Activated CD4-positive, alpha-beta T cell treated with anti-CD3 and anti-CD28 coated beads for 1 hour (primary cell): ENCODE measurements at places on chromosomes 5 and 9.

- peak; percentile 44 for DNase-seq
Observed at GRCh38 chr9:136686794-136687711, at the start of gene AGPAT2. Gene AGPAT2, minus strand, starts transcription at chr9:136687457. Its CDS starts 100 bp downstream, at chr9:136687357.

DNA sequence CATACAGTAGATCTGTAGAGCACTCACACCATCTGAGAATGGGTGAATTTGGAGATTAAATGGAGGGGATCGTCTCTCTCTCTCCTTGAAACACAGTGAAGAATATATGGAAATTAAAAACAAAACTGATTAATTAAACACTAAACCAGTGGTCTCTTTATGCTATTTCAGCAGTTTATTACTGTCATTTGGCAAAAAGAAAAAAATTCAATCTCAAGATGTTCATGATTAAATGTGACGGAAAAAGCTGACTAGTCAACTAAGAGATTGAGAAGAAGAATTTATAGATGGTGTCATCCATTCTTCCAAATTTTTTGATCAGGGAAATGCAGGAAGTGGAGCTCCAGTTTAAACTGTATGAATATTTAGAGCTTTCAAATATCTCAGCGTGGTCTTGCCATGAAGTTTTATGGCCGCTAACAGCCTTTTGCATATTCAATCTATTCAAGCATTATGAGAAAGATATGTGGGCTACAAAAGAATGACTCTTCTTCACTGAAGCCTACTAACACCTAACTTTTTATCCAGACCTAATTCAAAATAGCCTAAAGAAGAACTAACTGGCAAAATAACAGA is 121.6 kb upstream of the DPYSL3 start:
- DNase-seq: no peak

DNA sequence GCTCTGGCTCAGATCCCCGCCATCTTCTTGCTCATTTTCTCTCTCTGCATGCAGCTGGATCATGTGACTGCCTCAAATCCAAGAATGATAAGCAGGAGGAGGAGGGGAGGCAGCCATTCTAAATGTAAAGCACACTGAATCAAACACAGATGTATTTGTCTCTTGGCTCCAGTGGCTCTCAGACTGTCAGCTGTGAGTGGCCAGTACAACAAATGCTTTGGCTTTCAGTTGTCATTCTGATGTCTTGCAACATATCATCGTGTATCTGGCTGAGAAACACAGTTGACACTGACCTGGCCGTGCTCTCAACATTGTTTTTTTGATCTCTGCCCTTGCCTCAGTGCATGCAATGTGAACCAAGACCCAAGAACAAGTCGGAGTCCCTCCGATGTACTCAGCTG is 233.1 kb downstream of the ADAMTSL1 start:
- no peak for DNase-seq

- DNase-seq: no peak
Observed at GRCh38 chr5:170151097-170151831, 45.6 kb downstream of the FOXI1 start.

DNA sequence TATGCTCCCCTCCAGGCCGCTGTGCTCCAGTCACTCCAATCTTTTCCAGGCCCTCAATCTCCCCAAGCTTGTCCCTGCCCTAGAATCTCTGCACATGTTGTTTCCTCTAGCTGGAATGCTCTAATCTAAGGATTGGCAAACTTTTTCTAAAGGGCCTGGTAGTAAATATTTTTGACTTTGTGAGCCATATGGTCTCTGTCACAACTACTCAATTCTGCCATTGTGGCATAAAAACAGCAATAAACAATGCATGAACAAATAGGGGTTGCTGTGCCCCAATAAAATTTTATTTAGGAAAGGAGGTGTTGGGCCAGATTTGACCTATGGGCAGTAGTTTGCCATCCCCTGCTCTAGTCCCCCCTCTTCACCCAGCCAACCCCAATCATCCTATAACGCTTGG is 150.5 kb upstream of the LRRTM2 start:
- no peak for DNase-seq

DNA sequence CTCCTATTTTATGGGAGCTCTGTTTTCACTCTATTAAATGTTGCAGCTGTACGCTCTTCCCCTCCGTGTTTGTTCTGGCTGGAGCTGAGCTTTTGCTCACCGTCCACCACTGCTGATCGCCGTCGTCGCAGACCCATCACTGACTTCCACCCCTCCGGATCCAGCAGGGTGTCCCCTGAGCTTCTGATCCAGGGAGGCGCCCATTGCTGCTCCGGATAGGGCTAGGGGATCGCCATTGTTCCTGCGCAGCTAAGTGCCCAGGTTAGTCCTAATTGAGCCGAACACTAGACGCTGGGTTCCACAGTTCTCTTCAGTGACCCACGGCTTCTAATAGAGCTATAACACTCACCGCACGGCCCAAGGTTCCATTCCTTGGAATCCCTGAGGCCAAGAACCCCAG is 96.2 kb upstream of the PRDM9 start:
- no peak for DNase-seq

DNA sequence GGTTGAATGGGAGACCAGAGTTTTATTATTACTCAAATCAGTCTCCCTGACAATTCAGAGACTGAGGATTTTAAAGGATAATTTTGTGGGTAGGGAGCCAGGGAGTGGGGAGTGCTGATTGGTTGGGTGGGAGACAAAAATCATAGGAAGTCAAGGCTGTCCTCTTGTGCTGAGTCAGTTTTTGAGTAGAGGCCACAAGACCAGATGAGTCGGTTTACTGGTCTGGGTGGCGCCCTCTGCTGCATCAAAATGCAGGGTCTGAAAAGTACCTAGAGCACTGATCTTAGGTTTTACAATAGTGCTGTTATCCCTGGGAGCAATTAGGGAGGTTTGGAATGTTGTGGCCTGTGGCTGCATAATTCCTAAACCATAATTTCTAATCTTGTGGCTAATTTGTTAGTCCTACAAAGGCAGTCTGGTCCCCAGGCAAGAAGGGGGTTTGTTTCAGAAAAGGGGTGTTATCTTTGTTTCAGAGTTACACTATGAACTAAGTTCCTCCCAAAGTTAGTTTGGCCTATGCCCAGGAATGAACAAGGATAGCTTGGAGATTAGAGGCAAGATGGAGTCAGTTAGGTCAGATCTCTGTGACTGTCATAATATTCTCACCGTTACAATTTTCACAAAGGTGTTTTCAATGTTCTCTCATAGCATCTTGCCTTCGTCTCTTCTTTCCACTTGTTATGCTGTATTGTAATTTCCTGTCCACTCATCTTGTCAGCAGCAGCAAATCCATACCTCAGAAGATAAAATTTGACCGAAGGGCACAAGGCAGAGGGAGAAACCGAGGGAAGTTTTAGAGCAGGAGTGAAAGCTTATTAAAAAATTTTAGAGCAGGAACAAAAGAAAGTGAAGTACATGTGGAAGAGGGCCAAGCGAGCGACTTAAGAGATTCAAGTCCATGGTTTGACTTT is 59.2 kb upstream of the CLINT1 start:
- peak; percentile 29 for DNase-seq

DNA sequence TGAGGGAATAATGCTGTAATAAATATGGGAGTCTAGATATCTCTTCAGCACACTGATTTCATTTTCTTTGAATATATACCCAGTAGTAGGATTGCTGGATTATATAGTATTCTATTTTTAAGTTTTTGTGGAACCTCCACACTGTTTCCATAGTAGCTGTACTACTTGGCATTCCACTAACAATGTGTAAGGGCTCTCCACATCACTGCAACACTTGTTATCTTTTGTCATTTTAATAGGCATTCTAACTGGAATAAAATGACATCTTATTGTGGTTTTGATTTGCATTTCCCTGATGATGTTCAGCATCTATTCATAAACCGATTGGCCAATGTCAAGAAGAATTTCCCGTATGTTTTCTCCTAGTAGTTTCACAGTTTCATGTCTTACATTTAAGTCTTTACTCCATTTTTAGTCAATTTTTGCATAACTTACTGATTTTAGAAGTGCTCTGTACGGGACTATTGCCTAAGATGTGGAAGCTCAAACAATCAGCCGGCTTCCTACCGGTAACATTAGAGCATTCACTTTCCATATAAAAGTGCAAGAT is 1078.8 kb downstream of the TAF11L14 start:
- no peak for DNase-seq

- DNase-seq: no peak
Observed at GRCh38 chr5:33379757-33380156, 61.0 kb upstream of the TARS1 start.

GRCh38 chr5:174945853-174946252 is 221.5 kb downstream of the MSX2 start:
- no peak for DNase-seq

DNA sequence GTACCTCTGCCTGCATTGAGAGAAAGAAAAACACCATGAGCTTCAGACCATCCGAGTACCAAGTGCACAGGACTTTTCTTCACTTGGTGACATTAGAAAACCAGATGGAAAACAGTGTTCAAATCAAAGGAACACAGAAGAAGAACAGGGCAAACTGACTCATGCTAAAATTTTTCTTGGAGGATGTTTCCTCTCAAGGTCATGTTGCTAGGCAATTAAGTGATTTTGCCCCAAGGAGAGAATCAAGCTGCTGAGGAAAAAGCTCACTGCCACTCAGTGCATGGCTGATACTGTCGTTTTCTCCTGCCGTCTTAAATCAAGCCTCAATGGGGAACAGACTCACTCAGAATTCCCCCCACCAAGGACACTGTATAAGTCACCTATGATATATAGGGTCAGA is 57.9 kb upstream of the SIMC1 start:
- DNase-seq: no peak

DNA sequence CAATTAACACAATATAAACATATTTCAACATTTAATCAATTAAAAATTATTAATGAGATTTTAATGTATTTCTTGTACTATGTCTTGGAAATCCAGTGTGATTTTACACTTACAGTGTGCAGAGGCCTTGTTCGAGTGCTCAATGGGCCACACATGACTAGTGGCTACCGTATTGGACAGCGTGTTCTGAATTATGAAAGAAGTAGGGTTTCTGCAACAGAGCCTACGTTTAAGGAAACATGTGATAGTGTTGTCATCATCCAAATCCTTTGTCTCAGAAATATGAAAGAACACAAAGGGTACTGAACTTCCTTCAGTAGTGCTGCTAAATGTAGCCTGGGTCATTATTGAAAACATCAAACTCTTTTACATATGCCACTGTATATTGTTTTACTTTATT is 29.5 kb downstream of the NPR3 start:
- no peak for DNase-seq

- DNase-seq: no peak
Observed at GRCh38 chr5:113195251-113195650, 218.7 kb downstream of the DCP2 start.

DNA sequence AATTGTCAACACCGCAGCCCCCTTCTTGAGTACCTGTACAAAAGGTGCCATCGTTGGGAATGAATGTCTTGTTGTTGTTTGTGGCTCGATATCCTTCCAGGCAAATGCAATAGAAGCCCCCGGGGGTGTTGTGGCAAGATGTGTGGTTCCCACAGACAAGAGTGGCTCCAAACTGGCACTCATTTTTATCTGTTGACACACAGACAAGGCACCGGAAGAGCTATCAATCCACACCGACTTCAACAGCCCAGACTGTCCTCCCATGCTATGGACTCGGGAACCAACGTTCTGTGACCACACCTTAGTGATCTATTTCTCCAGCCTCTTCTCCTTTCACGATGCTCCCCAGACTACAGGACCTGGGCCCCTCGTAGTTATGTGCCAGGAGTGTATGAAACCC is 25.9 kb downstream of the SUSD1 start:
- DNase-seq: no peak

DNA sequence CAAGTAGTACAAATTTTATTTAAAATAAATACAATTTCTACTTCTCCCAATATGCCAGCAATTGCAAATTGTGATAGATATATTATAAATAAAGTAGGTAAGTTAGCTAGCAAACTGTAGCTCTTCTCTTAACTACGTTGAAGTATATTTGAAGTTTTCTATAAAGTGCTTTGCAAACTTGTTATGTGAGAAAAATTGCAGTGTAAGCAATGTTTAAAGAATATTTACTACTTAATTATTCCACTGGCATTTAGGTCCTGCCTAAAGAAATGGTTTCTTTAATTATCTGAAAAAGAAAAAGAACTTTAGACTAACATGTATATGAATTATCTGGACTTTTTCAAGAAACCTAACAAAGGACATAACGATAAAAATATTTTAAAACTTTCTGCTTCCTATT is 1350.0 kb upstream of the CDH9 start:
- no peak for DNase-seq

DNA sequence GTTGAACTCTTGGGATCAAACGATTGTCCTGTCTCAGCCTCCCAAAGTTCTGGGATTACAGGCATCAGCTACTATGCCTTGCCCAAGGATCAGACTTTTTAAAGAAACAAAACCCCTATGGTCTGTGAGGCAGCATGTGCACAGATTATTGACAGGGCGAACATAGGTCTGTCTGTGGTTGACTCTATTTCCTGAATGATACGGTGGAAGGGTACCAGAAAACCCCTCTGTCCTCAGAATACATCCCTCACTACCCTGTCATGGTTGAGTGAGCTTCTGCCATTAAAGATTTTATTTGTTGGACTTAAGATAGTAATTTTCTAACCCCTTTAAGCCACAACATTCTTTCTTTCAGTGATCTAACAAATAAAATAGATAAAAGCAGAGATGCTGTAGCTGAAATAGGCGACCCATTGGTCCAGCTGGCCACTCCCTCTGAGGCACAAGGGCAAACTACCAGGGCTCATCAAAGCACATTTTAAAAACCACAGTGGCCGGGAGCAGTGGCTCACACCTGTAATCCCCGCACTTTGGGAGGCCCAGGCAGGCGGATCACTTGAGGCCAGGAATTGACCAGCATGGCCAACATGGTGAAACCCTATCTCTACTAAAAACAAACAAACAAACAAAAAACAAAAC is 84.9 kb upstream of the ANKRD55 start:
- no peak for DNase-seq

DNA sequence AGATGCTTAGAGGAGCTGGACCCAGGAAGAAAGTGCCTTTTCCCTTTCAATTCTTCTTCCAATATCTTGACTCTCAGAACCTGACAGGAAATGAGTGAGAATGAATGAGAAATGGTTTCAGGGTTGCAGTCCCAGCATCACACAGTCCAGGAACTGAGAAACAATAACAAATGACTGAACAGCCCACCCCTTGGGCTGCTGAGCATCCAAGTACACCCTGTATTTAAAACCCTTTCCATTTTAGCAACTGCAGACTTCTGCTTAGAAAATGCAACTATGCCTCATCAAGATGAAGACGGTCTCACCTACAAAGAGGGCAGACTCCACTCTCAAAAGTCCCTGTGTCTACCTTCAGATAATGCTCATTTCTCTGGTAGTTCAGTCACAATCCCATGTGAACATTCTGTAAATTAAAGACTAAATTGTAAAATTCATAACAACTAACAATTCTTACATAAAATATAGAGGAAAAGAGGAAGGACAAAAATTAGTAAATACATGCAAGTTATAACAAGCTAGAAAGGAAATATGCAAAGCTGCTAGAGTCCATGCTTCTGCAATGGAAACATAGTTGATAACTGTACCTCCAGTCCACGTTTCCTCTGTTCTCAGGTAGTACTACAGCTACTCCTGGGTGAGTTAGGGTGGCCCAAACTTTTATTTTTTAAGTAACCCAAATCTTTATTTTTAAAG is 316.5 kb downstream of the ICE1 start:
- DNase-seq: no peak
